GM12864 (cell line): ENCODE measurements at places on chromosomes 2 and 18.

- DNase-seq: no peak
Observed at GRCh38 chr2:1688161-1688560, 56.2 kb downstream of the PXDN start.

- DNase-seq: no peak
Observed at GRCh38 chr2:99956232-99957030, 186.0 kb downstream of the AFF3 start.

GRCh38 chr18:11901826-11902438 is 6.2 kb downstream of the MPPE1 start:
- no peak for DNase-seq

GRCh38 chr2:58604096-58604495 is 363.0 kb upstream of the FANCL start:
- no peak for DNase-seq

DNA sequence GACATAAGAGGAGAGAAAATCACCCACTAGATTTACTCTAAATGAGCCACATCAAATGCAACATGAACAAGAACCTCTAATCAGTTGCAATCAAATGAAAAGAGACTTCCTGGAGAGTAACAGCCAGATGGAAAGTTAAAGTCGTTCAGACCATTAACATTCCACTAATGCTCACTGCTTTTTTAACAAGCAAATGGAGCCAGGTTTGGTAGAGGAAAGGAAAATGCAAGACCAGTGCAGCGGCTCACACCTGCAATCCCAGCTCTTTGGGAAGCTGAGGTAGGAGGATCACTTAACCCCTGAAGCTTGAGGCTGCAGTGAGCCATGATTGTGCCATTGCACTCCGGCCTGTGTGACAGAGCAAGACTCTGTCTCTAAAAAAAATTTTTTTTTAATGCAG is 48.5 kb downstream of the CACNB4 start:
- DNase-seq: no peak

- no peak for DNase-seq
Observed at GRCh38 chr2:45898819-45899218, 247.3 kb downstream of the PRKCE start.

DNA sequence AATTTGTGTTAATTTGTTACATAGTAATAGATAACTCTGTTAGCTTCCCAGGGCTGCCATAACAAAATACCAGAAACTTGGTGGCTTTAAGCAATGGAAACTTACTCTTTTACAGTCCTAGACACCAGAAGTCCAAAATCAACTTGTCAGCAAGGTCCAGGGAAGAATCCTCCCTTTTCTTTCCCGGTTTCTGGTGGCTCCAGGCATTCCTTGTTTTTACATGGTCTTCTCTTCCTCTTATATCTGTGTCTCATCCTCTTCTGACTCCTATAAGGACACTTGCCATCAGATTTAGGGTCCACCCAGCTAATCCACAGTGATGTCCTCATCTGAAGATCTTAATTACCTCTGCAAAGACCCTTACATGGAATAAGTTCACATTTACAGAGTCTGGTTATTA is 95.6 kb downstream of the DDX1 start:
- DNase-seq: no peak

DNA sequence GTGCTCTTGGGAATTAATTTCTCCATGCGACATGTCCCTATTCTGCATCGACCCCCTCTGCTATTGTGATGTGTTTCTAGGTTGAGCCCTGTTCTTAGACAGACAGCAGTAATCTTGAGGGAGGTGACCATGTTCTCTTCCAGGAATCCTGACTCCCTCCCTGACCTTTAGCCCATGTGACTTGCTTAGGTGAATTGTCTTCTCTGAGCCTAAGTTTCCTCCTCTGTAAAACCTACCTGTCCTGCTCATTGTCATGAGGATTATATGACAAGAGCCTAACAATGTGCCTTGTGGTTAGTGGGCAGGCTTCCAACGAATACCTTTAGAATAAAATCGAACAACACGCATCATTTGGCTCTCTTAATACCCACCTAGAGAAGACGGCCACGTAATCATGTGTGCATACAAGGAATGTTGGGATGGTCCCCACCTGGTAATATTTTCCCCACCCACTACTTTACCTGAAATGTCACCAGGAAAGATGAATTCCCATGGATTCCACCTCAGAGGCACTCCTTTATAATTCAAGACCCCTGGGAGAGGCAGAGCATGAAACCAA is 59.8 kb downstream of the HAUS1 start:
- no peak for DNase-seq

DNA sequence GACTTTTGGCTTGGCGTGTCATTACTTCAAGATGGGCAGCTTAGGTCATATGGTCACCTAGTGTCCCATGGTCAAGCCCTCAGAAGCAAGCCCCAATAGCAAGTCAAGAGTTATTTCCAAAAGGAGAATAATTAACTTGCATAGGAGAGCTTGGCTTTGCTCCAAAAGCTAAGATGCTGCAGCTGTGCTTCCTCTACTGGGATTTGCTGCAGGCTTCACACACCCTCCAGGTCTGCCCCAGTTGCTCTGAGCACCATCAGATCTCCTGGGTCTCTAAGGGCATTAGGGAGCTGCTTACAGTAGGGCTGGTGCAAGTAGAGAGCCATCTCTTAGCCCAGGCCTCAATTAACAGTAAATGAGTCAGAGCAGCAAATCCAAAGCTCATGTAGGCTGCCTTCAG is 46.6 kb downstream of the THUMPD2 start:
- no peak for DNase-seq

DNA sequence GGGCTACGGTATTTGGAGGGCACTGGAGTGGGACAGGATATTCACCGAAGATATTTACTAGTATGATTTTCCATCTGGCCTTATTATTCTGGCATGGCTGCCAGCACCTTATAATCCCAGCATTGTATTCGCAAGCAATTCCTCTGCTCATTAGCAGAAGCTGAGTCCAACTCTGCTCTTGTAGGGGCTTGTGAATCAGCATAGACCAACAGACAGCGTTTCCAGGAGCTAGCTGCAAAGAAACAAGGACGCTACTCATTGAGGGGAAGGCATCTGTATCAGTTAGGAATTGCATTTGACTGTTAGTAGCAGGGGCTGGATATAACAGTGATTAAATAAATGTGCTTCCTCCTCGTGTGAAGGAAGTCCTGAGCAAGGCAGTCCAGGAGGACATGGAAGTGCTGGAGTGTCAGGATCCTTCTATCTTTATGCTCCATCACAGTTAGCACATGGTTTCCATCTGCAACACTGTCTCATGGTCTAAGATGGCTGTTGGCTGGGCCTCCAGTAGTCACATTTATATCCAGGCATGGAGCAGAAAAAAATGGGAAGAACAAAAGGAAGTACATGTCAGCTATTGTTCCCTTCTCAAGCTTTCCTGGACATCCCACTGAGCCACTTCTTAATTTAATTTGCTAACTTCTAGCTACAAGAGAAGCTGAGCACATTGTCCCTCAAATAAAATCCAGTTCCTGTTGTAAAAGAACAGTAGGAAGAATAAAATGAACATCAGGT is 214.1 kb downstream of the C1D start:
- DNase-seq: no peak

- no peak for DNase-seq
Observed at GRCh38 chr2:95386031-95386430, 16.5 kb upstream of the FAHD2A start.

DNA sequence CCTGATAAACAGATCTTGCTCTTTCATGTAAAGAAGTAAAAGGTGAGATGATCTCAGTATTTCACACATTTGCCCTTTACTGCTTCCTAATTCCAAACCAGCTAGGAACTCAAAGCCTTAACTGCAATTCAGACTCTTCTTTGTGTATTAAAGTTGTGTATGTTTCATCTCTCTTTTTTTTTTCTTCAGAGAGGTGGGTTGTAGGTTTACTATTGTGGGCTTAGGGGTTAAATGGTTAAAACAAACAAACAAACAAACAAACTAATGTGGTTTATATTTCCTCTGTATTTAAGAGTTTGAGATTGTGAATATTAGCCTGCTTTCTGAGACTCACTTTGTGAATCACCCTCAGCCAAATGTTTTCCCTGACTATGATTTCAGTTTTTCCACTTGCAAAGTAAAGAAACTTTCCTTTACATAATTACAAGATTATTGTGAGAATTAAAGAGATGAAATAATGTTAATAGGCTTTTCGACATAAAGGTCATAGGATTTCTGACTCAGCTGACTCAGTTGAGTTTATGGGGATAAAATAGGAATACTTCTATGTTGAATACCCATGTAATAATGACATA is 2.8 kb downstream of the GULP1 start:
- DNase-seq: no peak

DNA sequence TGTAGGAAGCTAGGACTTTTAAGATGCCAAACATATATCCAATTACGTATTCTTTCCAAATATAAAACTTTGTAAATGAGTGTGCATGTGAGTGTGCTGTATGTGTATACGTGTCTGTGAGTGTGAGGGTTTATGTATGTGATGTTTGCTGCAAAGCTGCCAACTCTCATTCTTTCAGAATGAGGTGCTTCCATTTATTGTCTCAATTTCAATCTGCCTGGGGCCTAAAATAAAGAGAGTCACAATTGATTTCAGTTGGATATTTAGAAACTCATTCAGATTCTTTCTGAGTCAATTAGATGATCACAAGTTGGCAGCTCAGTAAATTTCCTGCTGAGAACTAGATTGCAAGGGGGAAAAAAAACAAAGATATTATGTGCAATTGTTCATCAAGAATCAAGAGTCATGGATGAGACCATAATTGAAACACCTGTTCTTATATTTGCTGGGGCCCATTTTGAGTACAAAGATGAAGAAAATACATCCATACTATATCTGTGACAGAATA is 621.2 kb upstream of the ACVR2A start:
- no peak for DNase-seq

- DNase-seq: no peak
Observed at GRCh38 chr18:58021504-58021903, 22.5 kb upstream of the NEDD4L start.

- no peak for DNase-seq
Observed at GRCh38 chr2:30446602-30447148, 371 bp upstream of the LCLAT1 start.

DNA sequence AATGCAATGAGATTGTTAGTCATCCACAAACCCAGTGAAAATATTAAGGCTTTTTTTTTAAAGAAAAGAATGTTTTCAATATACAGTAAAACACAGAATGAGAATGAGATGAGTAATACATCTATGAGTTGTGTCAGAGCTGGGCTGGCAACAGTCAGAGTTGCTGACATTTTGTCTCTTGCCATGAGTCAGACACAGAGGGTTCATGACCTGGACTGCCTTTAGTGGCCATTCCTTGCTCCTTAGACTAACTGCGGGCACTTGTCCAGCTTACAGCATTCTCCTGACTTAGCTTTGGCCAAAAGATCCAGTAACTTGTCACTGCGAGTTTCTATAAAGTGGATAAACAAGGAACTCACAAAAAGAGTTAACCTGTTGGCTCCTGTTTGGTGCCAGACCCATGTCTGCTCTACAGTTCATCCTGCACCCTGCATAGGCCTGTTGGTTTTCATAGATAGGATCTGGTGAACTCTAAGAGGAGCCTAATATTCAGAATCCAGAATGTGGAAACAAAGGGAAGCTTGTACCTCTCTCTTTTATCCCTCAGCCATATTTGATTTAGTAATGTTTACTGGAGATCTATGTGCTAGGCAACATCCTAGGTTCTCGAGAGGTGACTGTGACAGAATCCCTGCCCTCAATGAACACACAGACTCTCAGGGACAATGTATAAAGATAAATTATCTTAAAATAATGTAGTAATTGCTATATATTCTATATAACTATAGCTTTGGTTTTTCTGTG is 391.5 kb upstream of the VWC2L start:
- no peak for DNase-seq

- no peak for DNase-seq
Observed at GRCh38 chr2:18603854-18604530, 14.6 kb upstream of the NT5C1B start.

GRCh38 chr2:24571828-24572442 is 80.9 kb downstream of the NCOA1 start:
- DNase-seq: no peak

- DNase-seq: no peak
Observed at GRCh38 chr2:53867773-53868172, 8.0 kb upstream of the GPR75 start.

DNA sequence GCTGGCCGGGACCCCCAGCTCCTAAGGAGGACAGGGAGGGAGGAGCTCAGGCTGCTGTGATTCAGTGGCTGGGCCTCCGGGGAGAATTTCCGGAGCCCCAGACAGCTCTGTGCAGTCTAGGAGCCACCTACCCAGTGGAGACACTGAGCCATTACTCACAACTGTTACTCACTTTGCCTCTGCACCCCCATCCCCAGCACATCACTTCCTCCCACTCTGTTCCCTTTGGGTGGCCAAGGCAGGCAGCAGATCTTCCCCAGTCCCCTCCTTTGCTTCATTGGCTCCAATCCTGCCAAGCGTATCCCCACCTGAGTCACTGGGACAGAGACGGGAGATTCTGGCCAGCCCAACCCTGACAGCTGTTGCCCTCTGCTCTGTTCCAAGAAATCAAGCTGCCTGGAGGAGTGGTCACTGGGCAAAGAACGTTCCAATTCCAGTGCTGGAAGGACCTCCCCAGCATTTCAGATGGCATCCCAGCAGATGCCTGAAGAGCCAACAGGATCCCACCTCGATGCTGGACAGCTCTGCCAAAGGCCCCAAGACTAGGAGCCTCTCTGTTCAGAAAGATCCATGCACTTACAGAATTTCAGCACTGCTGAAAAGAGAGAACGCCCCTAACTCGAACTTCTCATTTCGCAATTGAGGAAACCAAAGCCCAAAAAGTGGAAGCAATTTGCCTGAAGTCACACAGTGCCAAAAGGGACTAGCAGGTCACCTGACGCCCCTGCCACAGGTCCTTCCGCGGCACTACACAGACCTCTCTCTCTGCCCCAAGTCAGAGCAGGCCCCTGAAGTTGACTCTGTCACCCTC is 68.3 kb downstream of the TNS1 start:
- DNase-seq: no peak

DNA sequence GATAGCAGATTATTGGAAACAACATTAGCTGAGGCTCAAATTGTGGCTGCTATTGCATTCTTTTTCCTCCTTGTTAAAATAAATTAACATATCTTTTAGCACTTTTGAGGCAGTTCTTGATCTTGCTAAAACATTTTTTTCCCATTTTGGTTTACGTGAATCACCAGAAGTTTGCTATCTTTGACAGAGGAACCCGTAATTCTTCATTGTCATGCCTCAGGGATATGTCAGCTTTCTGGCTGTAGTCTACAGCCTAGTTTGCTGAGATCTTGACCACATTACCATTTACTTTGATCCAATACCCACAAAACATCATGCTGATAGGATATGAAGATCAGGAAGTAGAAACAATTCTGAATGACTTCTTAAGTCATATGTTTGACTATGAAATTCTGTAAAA is 25.1 kb upstream of the FANCL start:
- no peak for DNase-seq

- DNase-seq: no peak
Observed at GRCh38 chr2:148300544-148300943, 279.7 kb downstream of the MBD5 start.

GRCh38 chr2:38390947-38391346 is 13.9 kb upstream of the ATL2 start:
- DNase-seq: no peak

DNA sequence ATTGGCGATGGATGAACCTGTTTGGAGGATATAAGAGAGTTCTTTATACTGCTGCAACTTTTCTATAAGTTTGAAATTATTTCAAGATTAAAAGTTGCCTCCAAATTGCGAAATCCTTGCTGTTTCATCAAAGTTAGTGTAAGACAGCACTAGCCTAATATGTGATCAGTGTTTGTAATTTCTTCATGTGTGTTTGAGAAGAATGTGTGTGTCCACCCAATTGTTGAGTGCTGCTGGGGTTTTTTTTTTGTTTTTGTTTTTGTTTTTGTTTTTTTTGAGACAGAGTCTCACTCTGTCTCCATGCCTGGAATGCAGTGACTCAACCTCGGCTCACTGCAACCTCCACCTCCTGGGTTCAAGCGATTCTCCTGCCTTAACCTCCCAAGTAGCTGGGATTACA is 33.4 kb downstream of the CDK15 start:
- DNase-seq: no peak
